Activated T-helper 2 cell treated with anti-CD3 and anti-CD28 coated beads, Interferon-gamma antibody, Interleukin-2, Interleukin-4, amounts not matched to agents 10 μg/mL and 5 μg/mL and 100 μg/mL, durations not matched to agents 14 hours and 24 hours and 36 hours (primary cell): ENCODE measurements at places on chromosomes 2 and 18.

DNA sequence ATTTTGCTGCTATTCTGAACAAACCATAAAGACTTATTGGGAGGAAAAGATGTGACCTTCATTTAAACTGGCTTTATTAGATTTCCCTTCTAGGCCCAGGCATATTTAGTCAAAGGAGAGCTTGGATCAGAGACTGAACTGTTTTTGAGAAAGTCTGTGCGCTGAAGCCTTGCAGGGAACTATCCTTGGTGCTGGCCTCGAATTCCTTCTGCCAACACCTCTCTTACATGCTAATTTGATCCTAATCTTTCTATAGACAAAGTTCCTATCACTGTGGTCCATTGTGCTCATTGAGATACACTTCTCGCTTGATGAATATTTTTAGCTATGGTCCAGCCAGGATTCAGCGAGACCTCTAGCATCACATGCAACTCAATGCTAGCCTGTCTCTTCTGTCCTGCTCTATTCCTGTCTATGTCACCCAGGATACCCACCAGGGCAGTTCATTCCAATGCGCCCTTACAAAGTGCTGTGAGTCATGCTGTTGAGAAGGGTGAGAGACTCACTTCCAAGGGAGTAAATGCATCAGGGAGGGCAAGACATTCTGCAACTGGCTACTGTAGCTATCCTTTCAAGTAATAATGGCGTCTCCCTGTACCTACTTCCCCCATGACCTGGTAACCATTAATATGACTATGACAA lies 356.7 kb upstream of the LYPD1 start:
- DNase-seq, result no peak

DNA sequence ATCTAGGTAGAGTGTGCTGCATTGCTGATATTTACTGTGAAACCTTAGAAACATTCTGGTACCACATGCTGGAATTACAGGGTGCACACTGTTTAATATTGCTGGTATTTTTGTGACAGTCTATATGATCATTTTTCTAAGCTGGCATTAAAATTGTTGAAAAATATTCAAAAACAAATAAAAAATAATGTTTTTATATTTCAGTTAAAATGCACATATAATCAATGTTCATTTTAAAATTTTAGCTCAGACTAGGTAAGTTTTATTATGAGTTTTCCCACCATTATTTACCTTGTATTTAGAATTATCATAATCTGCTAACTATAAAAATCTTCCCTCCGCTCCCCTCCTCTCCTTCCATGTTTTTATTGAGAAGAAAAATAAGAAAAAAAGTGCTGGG lies 283.9 kb upstream of the EPC2 start:
- DNase-seq, result no peak

GRCh38 chr2:9164112-9164608 lies 42.5 kb upstream of the ASAP2 start:
- DNase-seq, result no peak

DNA sequence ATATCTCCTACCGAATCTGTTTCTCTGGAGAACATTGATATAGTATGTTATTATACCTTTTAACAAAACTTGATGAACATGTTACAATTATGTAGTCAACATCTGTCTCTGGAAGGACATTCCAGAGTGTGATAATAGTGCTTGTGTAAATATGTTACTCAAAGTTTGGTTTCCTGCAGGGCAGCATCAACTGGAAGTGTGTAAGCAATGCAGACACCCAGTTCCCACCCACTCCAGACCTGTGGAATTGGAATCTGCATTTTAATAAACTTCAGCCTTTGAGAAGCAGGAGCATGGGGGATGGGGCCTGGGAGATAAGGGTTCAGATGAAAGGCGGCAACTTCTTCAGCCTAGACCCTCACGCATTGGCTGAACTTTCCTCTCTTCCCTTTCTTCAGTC lies 398.9 kb downstream of the RND3 start:
- no peak for DNase-seq

DNA sequence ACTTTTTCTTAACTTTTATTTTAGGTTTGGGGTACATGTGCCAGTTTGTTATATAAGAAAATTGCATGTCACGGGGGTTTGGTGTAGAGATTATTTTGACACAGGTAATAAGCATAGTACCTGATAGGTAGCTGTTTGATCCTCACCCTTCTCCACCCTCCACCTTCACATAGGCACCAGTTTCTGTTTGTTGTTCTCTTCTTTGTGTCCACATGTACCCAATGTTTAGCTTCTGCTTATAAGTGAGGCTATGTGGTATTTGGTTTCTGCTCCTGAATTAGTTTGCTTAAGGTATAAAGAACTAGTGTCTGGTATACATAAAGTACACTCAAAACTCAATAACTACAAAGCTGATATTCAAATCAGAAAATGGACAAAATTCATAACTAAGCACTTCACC lies 654.6 kb upstream of the LINC00305 start:
- DNase-seq, result no peak

- DNase-seq, result no peak
Measured at GRCh38 chr2:168790226-168790902, 12.1 kb upstream of the NOSTRIN start.

- no peak for DNase-seq
Measured at GRCh38 chr2:100581277-100581612, 18.5 kb downstream of the PDCL3 start.

GRCh38 chr2:201999279-201999678 lies 34.4 kb upstream of the FZD7 start:
- DNase-seq, result no peak

GRCh38 chr2:170715062-170715931 lies at the start of gene SP5:
TSS of gene SP5 (plus strand) at chr2:170715337. CDS start at chr2:170715513, 176 bp downstream.
- peak; percentile 40 for DNase-seq

DNA sequence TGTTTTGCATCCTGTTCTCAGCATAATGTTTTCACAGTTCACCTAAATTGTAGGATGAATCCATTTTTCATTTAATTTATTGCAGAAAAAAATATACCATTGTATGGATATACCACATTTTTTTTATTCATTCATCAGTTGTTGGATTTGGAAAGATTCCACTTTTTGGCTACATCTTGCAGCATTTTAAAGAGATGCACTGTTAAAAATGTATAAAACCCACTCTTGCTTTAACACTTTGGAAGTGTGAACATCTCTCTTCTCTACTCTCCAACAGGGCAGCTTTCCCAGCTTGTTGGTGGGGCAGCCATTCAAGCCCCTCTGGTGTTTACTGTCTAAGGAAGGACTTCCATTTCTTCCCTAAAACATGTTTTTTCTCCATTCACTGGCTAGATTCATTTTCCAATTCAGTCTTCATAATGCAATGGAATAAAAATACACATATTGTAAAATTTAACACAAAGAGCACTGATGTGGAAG lies 104.4 kb upstream of the CBLN2 start:
- no peak for DNase-seq

GRCh38 chr2:137435162-137435561 lies 529.1 kb upstream of the HNMT start:
- no peak for DNase-seq

DNA sequence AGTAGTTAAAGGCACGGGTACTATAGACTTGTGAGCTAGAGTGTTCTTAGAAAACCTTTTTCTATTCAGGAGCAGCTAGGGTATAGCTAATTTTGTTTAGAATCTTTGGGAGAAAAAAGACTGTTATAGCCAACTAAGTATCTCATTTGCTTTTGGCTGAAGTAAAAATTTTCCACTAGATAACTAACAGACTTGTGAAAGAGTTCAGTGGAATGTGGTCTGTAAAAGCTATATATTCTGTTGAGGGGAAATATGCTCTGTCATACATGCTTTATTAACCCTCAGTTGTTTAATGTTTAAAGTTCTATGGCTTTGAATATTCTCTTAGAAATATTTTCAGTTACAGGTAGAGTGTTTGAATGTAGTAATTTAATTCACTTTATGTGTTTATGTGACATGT lies 49.7 kb downstream of the RIF1 start:
- no peak for DNase-seq

DNA sequence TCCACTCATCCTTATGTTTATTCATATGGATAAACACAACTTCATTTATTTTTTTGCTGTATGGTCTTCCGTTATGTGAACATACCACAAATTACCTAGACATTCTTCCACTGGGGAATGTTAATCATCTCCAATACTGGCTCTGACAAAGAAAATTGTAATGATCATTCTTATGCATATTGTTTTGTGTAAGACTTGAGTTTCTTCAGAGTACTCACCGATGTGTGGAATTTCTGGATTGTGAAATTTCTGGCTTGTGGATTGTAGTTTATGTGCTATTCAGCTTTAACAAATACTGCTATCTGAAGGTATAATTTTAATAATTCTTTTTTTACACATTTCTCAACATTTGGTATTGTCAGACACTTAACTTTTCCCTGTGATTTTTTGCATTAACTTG lies 212.2 kb upstream of the THUMPD2 start:
- DNase-seq, result no peak

GRCh38 chr2:181304011-181304844 lies 153.0 kb upstream of the ITGA4 start:
- DNase-seq, result no peak

DNA sequence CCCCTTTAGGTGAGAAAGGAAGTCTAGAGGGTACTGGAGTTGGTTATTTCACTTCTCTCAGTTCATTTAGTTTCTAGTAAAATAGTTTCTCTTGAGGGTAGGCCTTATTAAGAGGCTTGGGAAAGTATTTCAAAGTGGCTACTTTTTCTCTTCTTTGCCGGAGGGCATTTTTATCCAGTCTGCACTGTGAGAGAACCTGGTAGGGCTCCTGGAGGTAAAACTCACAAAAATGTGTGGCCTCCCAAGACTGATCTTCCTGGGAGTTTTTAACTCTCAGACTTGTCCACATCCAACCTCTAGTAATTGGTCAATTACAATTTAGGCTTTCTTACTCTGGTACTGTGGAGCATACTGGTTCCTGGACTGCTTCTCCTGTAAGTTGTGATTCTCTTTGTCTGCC lies 28.0 kb downstream of the EHBP1 start:
- DNase-seq, result no peak

DNA sequence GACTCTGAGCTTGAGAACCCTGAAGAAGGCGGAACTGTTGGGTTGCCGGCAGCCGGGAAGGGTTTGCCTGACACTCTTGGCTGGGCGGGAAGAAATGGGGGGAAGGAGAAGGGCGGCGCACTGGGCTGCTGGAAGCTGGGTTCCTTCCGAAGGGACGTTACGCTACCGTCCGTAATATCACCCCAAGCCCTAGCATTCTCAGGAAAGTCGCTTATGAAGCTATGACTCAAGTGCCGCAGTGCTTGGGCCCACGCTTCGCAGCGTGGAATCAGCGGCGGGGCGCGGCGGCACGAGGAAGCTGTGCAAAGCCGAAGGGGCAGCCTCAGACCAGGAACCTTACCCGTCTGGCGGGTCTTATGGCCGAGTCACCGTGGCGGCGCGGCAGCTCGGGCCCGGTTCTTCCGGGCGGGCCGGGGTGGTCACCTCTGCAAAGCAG lies 50.2 kb upstream of the SIGLEC15 start:
- DNase-seq, result peak; percentile 18

DNA sequence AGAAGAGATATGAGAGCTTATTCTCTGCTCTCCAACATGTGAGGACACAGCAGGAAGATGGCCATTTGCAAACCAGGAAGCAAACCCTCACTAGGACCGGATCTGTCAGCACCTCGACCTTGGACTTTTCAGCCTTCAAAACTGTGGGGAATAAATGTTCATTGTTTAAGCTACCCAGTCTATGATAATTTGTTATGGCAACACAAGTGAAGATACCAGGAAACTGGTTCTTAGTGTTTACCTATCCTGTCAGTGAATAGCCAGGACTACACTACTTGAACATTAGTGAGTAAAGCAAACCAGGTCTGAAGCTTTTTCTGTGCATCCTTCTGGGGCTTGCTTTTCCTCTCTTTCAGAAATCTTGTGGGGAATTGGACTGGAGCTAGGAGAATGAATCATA lies 44.4 kb upstream of the BARD1 start:
- no peak for DNase-seq

GRCh38 chr18:62606106-62606505 lies 83.3 kb downstream of the ZCCHC2 start:
- DNase-seq, result no peak

DNA sequence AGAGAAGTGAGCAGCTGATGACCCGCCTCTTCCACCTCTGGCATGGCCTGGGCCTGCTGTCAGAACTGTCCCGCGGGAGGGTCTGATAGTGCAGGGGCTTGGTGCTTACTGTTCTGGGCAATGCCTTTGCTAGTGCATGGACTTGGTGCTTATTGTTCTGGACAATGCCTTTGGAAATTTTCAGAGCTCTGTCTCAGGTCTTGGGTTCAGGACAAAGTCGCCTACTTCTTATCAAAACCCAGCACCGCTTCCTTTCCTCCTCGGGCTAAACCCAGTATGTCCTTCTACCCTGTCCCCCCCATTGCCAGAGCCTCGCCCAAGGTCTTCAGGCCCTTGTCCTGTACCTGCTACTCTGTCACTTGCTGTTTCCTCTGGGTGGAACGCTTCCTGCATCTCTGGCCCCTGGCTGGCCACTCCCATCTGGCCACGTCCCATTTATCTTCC lies 149.6 kb downstream of the ACKR3 start:
- DNase-seq, result no peak

GRCh38 chr2:220300806-220301205 lies 673.4 kb downstream of the SLC4A3 start:
- DNase-seq, result no peak

DNA sequence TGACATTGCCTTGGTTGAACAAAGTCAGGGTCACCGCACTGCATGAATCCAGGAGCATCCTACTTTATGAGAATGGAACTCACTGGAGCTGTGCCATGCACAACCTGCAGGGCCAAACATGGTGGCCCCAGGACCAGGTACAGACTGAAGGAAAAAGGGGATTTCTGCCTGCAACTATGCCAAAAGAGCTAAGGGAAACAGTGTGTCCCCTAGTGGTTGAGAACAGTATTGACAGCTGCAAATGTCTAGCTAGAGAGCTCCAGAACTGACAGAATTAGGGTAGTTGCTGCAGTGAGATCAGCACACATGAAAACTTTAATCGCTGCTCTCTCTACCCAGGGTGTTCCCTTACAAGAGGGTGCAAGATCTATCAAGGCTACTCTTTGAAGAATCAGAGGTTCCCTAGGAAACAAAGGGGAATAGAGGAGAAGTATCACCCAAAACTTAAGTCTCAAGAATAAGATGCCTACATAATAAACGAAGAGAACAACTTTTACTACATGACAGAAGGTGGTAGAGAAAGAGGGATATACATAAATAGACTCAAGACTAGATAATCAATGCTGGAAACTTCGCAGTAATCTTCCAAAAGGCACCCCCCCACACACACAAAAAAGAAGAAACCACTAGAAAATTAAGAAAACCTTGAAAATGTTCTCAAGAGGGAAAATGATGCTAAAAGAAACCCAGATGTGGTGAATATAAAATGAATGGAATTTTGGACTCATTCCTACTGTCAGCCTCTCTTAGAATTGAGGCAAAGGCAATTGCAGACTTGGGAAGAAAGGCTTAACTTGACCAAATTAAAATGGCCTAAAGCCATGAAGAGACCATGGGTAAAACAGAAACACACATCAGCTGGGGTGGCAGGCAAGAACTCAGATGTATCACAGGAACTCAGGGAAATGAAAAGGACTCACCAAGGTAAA lies 43.6 kb upstream of the IHH start:
- no peak for DNase-seq

GRCh38 chr2:120766470-120767351 lies 31.0 kb downstream of the GLI2 start:
- no peak for DNase-seq
